ENCODE measurements at places on chromosomes 16 and 17.
A peak's percentile ranks its signal among the peaks of the same experiment; 100 is the strongest.

- peaks cover 30% of the 10 kb centered on the region for H3K36me3 ChIP-seq
- peak overlapping the region; percentile 83 for H3K27ac ChIP-seq
- peak; percentile 91 for DNase-seq
- peaks cover 39% of the 10 kb centered on the region for H3K4me1 ChIP-seq
Observed at GRCh38 chr16:4330277-4330874, 14.5 kb downstream of the GLIS2 start.

DNA sequence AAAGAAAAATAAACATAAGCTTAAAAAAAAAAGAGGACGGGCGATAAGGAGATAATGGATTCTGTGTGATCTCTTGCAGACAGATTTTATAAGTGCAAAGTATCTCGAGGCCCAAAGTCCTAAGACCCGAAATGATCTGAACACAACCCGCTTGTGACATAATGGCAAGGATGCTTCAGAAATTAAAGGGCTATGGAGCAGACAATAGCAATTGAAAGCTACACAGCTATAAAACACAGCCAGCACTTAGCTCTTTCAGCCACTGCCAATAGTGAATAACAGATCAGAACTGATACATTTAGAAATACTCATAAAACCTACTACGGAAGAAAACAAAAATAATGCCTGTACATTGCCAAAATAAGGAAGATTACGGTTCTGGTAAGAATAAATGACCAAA is 117.5 kb downstream of the ZFHX3 start:
- DNase-seq, result no peak
- H3K36me3 ChIP-seq, result no peaks in the 10 kb centered on the region
- no peaks in the 10 kb centered on the region for H3K27me3 ChIP-seq
- H3K4me1 ChIP-seq, result no peaks in the 10 kb centered on the region

GRCh38 chr16:57045694-57046381 is 46.5 kb upstream of the CPNE2 start:
- no peaks in the 10 kb centered on the region for H3K27me3 ChIP-seq
- H3K4me3 ChIP-seq, result no peak overlapping the region
- no peak overlapping the region for H3K27ac ChIP-seq
- DNase-seq, result peak; percentile 84
- no peaks in the 10 kb centered on the region for H3K36me3 ChIP-seq
- H3K4me1 ChIP-seq, result peaks cover 11% of the 10 kb centered on the region

DNA sequence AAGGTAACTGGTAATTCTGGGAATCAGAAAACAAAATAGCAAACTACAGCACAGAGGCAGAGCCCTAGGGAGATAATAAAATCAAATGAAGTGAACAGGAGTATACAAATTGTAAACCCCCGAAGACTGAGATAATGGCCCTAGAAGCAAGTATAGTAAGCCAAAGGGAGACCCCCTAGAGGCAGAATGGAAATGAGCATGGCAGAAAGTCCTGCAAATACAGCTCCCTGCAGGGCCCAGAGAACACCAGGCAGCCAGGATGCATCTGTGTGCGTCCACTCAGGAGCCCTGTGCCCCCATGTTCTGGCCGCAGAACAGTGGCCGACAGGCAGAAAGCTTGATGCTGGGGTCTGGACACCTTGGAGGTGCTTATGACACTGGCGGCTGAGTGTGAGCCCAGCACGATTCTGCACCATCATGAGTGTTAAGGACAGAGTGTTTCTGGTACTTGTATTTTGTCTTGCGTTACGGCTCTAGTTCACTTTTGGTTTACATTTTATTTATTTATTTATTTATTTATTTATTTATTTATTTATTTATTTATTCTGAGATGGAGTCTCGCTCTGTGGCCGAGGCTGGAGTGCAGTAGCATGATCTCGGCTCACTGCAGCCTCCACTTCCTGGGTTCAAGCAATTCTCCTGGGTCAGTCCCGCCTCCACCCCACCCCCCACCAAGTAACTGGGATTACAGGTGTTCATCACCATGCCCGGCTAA is 48.7 kb downstream of the RGS9 start:
- no peaks in the 10 kb centered on the region for H3K36me3 ChIP-seq
- DNase-seq, result no peak
- H3K27me3 ChIP-seq, result no peaks in the 10 kb centered on the region
- peaks cover 19% of the 10 kb centered on the region for H3K4me1 ChIP-seq
- no peak overlapping the region for H3K27ac ChIP-seq

Measured in sigmoid colon (tissue), 7 donors.